ENCODE measurements at places on chromosomes 4 and X.

GRCh38 chr4:160347197-160347596 is 1244.3 kb downstream of the RAPGEF2 start:
- DNase-seq: no peak

DNA sequence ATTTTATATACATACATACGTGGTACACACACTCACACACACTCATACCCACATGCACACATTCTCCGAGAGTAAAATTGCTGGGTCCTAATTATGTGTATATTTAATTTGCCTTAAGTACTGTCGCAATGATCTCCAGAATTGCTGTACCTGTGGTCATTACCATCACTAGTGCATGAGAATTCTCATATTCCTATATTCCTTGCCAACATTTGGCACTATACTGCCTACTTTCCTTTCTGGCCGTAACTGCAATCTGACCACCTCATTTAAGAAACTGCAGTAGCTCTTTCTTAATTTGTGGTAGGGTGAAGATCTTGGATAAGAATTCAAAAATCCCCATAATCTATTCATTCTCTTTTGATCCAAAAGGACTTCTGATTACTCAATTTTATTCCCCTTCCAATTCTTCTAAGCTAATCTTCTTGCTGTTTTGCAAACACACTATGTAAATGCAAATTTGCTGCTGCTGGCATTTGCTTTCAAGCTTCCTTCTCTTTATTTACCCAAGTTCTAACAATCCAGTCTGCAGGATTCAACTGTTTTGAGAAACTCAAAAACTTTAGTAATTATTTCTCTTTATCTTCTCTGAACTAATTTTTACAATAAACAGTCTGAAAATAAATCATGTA is 45.1 kb downstream of the ASIC5 start:
- DNase-seq: no peak

DNA sequence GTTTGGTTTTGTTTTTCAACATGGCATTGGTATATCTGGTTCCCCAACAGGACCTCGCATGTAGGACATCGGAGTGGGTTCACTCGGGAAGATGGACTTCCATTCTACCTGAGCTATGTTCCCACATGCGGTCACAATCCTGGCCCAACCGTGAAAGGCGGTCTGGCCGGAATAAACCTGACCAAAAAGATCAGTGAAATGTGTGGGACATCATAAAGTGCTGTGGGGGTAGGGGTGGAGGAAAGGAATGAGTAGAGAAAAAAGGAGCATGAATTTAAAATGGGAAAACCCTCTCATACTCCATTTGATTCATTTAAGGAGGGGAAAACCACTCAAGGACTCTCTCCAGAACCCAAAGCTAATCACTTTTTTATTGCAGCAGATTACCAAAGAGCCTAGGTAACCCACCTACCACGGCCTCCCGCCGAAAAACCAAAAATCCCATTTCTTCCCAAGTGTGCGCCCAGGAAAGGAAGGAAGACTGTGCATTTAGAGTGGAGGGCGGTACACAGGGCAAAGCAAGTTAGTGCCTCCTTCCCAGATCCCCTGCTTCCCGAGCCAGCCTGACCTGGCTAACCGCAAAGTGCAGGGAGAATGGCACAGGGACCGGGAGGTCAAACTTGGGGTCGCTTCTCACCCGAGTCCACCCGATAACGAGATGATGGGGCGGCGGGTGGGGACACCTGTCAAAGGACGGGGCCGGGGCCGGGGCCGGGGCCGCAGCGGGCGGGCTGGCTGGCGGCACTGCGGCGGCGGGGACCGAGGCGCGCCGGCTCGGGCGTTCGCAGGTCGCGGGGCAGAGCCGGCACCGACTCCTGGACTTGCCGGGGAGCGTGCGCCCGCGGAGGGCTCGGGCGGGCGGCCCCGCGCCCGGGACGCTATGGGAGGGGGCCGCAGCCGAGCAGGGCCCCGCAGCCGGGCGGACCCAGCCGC is 669 bp downstream of the TMEM150C start:
- DNase-seq: no peak

DNA sequence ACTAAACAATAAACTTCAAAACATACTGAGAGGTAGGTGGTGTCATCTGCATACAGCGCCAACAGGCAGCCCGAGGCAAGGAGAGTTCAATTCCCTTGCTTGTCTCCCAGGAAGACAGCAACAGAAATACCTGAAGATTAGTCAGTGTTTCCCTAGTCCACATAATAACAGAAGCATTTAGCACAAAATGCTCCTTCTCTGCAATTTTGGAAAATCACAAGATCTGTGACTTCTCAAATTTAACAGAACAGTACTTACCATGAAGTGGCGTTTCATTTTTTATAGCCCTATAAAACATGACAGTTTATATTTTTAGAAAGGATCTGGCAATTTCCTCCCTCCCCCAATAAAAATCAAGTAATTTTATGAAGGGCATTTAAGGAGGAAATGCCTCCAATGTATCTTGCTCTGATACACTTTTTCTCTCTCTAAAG is 67.1 kb upstream of the MYOZ2 start:
- no peak for DNase-seq

DNA sequence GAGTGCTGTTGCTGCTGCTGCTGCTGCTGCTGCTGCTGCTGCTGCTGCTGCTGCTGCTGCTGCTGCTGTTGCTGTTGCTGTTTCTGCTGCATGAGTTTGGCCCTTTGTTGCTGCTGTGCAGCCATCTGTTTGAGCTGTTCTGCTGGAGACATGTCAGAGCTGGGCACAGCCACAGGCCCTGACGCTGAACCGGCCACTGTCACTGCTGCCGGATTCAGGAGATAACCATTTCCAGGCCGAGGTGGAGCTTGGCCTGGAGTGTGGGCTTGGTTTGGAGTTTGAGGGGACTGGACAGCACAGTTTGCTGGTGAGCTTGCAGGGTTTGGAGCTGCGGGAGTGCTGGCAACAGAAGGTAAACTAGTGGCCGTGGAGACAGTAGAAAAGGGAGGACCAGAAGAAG is 224.3 kb downstream of the MGST2 start:
- DNase-seq: no peak

DNA sequence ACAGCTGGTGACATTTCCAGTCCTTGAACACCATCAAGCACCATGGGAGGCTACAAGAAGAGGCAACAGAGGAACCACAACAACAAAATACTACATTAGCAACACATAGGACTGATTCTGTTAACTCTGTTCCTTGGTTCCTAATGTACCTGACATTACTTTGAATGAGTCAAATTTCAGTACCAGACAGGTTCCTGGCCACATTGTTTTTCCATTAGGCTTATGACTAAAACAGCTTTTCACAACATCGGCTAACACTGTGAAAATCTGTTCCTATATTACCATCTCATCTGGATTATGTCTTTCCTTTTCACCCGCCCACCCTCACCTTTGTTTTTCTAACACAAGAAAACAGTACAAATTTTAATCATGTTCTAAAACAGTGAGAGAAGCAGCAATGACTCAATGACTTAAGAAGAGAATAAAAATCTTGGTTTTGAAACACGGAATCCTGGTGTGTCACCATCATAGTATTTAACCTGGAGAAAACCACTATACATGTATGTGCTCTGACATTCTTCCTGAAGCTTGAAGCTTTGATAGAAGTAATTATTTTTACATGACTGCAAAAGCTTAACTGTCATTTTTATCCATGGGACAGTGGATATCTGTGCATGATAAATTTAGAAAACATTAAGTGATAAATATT is 143.9 kb downstream of the SCFD2 start:
- DNase-seq: no peak

DNA sequence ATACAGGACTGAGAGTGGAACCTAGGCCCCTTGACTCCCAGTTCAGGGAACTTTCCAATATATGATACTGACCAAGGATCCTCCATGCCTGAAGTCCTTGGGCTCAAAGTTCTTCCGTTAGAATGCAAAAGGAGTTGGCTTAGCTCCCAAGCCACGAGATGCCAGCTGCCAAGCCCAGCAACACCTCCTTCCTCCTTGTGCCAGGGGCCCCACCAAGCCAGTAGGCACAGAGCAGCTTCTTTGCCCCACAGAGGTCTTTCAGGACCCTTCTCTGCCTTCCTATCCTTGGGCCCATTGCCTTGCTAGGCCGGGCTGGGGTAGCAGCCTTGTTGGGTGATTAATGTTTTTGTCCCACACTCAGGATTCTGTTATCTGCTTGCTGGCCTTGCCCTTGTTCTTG is 105.6 kb downstream of the EFNB1 start:
- DNase-seq: no peak

DNA sequence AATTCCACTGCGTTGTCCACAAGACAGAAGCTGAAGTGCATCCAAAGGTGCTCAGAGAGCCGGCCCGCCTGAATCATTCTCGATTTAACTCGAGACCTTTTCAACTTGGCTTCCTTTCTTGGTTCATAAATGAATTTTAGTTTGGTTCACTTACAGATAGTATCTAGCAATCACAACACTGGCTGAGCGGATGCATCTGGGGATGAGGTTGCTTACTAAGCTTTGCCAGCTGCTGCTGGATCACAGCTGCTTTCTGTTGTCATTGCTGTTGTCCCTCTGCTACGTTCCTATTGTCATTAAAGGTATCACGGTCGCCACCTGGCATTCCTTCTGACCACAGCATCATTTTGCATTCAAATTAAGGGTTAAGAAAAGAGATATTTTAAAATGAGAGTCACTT is 115.5 kb downstream of the NFKB1 start:
- no peak for DNase-seq

- DNase-seq: no peak
These were observed 23.2 kb downstream of the DIAPH2 start for GRCh38 chrX:96707804-96708203.

DNA sequence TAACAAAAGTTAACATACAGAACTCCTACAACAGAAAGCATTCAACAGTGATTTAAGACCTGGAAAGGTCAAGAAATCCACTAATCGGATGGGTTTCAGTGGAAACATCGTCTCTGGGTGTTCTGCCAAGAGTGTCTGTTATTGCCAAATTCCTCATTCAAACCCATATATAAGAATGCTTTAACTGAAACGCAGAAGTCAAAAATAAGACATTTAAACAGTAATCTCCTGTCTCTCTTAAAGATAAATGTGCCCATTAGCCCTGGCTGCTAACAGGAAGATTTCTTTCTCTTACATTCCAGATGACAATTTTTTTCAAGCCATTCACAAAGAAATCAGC is 31.5 kb downstream of the DCTD start:
- DNase-seq: no peak

DNA sequence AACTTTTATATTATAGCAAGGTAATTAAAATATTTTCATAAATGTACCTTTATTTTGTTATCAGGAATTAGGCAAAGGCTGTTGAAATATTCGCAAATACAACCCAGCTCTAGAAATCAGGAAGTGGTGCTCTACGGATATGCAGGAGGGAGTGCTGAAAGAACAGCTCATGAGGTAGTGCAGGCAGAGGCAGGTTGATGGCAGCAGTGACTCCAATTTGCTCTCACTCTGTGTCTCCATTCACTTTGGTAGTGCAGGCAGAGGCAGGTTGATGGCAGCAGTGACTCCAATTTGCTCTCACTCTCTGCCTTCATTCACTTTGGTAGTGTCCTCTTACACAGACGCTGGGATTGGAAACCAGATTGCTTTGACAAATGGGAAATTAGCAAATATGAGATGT is 277.9 kb downstream of the TRIML1 start:
- no peak for DNase-seq

- no peak for DNase-seq
These were observed 304.4 kb downstream of the DHX15 start for GRCh38 chr4:24279911-24280375.

DNA sequence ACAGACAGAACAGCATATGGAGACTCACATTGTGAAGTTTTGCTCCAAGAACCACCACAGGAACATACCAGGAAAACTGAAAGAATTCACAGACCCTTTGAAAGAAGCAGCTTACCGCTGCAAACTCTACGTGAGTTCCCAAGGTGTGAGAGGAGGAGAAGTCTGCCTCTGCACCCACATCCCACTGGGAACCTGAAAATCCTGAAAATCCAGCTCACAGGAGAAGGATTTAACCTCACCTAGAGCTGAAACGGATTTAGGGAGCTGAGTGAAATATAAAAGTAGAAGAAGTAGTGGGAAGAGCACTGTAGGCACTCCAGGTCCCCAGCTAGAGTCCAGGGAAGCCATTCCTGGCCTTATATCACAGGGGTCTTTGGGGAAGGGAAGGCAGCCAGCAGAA is 80.0 kb downstream of the FHIP1A start:
- DNase-seq: no peak

DNA sequence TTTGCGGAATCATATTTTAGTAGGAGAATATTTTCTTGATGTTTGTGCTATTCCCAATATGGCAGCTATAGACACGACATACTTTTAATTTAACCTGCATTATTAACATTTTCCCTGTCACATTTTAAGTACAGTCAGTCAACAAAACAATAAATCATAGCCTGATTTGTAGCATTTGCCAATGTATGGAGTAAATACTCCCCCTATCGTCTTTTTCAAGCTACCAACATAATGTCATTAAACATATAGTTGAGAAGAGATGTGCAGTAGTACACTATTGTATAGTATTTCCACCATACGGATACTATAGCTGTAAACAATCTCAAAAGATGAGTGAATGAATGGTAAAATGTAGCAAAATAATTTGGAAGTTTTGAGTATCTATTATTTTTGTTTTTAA is 303.7 kb upstream of the MAGEB2 start:
- DNase-seq: no peak

DNA sequence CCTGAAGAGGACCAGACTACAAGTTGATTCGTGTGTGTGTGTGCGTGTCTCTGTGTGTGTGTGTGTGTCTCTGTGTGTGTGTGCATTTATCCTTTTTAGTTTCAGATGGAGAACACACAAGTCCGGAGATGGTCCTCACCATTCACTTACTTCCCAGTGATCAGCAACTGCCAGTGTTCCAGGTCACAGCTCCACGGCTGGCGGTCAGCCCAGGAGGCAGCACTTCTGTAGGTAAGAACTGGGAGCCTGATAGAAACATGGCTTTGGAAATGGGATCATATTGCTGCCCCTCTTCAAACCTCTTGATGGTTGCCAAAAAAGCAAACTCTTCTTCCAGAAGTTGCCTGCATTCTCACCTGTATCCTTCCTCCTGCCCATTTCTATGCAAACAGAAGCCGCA is 122.6 kb upstream of the ANXA3 start:
- no peak for DNase-seq

- DNase-seq: no peak
These were observed 66.0 kb upstream of the C4orf54 start for GRCh38 chr4:99723612-99724011.

DNA sequence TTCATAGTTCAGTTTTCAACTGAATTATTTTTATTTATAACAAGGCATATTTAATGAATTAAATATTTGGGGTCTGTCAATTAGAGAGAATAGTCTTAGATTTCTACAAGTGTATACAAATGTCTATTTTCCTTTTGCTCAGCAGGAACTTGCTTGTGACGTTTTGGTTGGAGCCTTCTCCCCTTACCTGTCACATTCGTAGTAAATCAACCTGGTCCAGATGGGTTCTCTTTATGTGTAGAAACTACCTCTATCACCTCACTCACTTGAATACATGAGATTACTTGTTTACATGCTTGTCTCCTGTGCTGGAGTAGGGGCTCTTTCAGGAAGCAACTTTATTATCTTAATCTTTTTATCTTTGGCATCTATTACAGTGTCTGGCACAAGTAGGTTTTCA is 938.3 kb upstream of the IGFBP7 start:
- no peak for DNase-seq

DNA sequence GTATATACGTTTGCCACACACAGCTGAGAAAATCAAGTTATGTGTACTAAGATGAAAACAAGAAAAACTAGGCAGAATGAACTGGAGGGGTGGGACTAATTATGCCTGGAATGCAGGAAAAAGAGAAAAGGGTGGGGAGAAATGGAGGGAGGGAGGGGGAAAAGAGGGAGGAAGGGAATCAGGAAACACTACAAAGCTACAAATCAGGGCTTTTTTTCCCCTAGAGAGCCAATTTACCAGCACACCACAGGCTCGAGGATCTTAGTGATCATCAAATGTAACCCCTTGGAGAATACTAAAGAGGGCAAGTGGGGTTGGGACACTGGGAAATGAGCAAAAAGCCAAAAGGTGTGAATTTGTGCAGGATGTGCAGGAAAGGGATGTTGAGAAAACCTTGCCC is 451.9 kb downstream of the SMARCA1 start:
- DNase-seq: no peak

Data from stimulated activated CD4-positive, alpha-beta T cell treated with anti-CD3 and anti-CD28 coated beads, Interleukin-4, amount 100 ng/mL, for 4 hours (primary cell).